ENCODE measurements at places on chromosomes 5 and 9.

DNA sequence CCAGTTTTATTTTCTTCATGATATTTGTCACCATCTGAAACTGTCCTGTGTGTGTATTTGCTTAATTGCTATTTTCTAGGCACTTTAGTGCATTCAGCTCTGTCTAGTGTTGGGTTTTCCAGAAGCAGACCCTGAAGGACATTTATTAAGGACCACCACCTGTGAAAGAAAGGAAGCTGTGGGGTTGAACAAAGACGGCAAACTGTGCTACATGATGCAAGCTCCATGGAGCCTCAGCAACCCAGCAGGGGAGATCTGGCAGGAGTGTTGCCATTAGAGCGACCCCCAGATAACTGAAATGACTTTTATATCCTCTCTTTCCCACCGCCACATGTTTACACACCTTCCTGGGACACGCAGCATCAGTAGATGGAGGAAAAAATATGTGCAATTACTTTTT is 125.5 kb downstream of the GABRB2 start:
- DNase-seq, result no peak

- DNase-seq, result no peak
Observed at GRCh38 chr5:31347552-31347905, 154.0 kb downstream of the CDH6 start.

DNA sequence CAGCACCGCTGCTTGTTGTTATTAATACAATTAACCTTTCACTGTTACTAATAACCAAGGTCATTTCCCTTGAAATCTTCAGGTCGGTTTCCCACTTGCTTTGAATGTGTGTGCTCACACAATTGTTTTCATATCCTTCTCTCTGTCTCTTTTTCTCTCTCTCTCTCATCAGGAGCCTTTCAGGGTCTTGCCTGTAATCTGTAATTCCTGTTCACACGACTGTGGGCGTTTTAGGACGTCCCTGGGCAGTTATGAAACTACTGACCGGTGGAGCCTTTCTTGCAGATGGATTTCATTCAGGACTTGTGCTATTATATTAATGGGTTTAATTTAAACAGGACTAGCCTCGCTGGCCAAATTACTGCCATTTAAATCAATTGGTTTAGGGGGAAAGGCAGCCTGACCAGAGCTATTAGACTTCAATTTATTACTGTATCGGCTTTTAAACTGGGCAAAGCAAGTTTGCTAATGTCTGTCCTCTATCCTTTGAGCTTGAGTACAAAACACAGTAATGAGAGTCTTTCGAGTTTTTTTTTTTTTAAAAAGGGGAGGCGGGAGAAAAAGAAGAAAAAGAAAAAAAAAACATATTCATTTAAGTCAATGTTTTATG is 316.0 kb upstream of the TLE4 start:
- no peak for DNase-seq

- DNase-seq, result no peak
Observed at GRCh38 chr5:150556859-150557508, 49.1 kb downstream of the NDST1 start.

DNA sequence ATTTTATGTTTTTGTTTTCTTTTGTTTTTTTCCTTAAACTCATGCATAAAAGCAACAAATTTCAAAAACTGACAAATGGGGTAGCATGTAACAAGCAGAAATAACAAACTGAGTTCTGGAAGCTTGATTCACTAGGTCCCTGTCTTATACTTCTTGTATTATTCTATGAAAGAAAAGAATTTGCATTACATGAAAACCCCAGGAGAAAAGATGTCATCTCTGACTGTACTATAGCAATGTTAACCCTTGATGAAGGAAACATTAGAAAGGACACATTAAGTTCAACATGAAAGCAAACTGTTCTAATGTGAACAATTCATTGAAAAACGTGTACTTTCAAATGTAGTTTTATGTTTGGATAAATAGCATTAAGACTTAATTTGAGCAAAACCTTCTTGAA is 9.2 kb downstream of the RAB14 start:
- DNase-seq, result no peak

GRCh38 chr9:6565312-6565711 is 80.2 kb downstream of the GLDC start:
- DNase-seq, result no peak

- DNase-seq, result no peak
Observed at GRCh38 chr5:56656846-56657726, 158.3 kb upstream of the MAP3K1 start.

DNA sequence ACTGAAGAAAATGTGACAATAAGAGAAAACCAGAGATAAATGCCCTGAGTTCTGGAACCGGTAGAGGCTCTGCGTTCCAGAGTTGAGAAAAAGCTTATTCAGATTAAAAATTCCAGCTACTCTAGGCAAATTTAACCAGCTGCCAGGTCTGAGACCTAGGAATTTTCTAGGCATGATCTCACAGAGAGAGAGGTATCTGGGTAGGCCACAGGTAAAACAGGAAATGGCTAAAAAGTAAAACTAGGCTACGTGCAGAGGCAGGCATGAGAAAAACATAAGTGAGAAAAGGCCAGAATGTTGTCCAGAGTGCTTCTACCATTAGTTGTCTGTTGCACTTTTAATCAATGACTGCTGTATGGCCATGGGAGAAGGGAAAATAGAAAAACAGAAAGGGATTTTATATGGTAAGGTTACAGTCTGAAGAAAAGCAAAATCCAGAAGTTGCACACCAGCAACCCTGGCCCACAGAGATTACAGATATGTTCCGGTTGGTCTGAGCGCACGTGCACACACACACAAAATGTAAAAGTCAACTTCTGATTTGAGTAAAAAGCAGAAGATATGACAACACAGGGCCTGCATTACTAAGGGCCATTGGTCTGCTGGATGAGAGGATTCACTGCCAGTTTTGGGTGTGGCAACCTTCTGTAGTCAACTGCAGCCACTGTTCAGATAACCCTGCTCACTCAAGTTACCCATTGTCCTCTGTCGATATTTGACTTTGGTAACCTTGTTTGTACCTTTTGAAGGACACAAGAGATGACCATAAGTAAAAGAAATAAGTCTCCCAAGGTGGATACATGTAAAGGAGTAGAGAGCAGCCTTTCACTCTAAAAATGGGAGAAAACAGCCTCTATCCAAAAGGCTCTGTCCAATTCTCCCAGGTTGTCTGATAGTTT is 266.0 kb downstream of the DTWD2 start:
- no peak for DNase-seq

DNA sequence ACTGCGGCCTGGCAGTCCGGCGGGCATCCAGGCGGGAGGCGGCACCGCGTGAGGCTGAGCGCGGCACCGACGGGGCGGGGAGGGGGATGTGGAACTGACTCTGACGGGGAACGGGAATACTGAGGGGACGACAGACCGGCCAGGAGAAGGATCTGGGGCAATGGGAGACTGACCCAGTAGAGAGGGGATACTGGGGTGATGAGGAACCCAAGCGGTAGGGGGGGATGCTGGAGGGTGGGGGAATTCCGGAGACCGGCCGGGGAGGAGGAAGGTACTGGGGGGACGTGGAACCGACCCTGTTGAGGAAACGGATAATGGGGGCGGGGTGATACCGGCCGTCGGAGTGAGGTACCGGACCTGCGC is 423 bp downstream of the IPPK start:
- no peak for DNase-seq

DNA sequence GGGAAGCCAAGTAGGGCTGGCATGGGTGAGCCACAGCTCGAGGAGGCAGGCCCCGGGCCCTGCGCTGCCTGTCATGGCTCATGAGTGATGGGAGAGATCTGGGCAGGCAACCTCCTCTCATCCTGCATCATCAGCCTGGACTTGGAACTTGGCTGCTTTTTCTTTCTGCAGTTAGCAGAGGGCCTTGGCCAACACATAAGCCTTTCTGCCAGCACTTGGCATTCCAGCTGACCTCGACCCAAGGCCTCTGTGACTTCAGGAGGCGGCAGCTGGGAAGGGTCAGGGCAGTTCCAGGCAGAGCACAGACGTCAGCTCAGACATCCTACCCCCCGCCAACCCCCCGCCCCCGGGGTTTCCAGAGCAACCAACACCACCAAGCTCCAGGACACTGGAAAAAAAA is 7.6 kb downstream of the S1PR3 start:
- no peak for DNase-seq

DNA sequence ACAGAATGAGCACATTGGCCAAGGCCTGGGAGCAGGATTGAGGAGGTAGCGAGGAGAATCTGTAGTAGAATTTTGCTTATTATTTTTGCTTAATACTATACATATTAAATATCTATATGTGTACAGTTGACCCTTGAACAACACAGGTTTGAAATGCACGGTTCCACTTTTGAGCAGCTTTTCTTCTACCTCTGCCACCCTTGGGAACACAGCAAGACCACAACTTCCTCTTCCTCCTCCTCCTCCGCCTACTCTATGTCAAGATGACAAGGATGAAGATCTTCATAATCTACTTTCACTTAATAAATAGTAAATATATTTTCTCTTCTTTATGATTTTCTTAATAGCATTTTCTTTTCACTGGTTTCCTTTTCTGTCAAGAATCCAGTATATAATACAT is 541.4 kb downstream of the KCTD16 start:
- DNase-seq, result no peak

- DNase-seq, result no peak
Observed at GRCh38 chr5:175752826-175753535, 95.1 kb downstream of the HRH2 start.

GRCh38 chr5:135460246-135461033 is 8.3 kb upstream of the TIFAB start:
- no peak for DNase-seq

DNA sequence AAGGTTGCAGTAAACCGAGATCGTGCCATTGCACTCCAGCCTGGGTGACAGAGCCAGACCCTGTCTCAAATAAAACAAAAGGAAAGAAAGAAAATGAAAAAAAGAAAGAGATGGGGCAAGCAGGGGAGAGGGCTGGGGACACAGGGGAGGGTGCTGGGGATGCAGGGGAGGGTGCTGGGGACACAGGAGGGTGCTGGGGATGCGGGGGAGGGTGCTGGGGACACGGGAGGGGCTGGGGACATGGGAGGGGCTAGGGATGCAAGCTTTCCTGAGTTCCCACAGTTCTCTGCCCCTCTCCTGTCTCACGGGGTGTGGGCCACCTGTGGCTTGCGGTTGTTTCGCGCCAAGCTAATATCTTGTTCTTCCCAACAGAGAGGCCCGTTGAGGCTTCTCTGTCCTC is 7.2 kb downstream of the PDCD6 start:
- no peak for DNase-seq

DNA sequence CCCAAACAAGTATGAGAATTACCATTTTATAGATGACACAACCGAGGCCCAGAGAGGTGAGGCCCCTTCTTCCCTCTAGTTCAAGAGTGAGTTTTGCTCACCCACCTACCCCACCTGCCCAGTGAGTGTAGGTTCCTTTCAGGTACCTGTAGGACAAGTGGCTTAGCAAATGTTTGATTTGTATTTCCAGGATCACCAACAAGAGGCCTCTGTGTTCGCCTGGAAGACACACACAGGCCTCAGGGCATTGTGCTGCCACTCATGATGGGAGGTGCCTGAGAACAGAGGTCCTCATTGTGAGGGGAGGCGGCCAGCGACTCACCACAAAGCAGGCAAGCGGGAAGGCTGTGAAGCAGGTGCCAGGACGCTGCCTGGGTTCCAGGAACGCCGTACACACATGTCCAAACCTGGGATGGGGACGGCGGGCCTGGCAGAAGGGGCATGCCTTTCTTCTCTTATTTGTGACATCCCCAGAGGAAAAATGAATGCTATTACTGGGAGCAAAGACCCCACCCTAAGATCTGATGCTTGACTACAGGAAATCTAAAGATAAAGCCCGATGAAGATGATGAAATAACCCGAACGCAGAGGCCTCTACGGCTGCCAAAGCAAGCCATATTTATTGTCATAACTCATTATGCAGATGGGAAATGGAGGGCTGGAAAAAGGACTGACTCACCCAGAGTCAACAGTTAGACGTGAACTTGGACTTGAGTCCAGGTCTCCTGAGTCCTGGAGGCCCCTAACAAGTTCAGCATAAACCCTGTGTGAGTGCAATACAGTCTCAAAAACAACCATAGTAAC is 60.2 kb upstream of the SLC25A51 start:
- no peak for DNase-seq

DNA sequence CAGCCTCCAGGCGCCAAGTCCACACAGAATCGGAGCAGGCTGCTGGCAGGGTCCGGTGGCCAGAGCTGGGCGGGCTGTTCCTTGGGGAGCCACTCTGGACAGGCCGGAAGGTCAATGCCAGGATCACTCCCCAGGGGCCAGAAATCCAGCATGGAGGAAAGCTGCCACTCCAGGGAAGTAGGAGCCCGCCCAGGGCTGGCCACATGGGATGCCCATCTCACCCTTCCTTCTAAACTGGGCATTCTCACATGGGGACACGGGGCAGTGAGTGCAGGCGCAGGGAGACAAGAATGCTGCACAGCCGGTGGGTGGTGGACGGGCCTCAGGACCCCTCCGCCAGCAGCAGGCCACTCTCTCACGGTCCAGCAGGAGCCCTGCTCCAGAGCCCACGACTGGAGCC is 58.2 kb downstream of the ADAMTS2 start:
- no peak for DNase-seq

DNA sequence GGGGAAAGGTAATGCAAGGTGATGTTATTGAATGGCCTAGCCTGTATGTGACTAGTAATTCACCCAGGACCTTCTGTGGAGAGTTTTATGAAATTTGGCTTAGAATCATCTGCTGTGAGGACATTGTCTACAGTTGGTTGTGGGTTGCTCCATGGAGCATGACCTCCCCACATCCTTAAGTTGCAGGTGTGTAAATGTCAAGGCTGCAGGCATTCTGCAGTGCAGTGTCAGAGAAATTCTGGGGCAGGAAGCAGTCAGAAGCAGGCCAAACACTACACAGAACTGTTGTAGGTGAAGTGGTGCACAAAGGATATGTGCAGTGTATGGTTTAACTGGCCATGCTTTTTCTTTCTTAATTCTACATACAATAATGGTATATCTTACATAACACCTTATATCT is 588.3 kb downstream of the EBF1 start:
- no peak for DNase-seq

GRCh38 chr9:38024036-38024681 is 44.9 kb downstream of the SHB start:
- DNase-seq, result no peak

DNA sequence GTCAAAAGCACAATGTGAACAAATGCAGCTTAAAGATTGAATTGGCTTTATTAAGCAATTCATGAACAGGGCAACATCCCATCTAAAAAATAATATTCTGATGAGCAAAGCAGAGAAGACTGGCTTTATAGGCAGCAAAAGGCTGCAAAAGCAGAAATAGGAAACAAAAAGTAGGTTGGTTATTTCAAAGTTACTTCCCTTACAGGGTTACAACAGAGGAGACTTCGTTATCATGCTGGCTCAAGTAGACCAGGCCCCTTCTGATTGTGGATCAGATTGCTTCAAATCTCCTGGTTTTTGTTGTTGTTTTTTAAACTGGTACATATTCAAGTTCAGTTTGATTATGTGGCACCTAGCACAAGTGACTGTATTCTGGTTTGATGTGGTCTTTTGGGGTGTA is 73.1 kb downstream of the MAN2A1 start:
- DNase-seq, result no peak

- DNase-seq, result no peak
Observed at GRCh38 chr5:170551076-170551475, 47.3 kb downstream of the KCNIP1 start.

GRCh38 chr5:132227485-132228240 is at the start of gene P4HA2:
TSS of gene P4HA2 (minus strand) at chr5:132227853. CDS start at chr5:132218626, 9,227 bp downstream.
- DNase-seq, result peak; percentile 56

- no peak for DNase-seq
Observed at GRCh38 chr5:14849516-14850294, 21.9 kb downstream of the ANKH start.

- no peak for DNase-seq
Observed at GRCh38 chr5:58024151-58024550, 435.7 kb downstream of the PLK2 start.

Measured in HCT116 (cell line).